ENCODE measurements at places on chromosomes 12 and 14.
A peak's percentile ranks its signal among the peaks of the same experiment; 100 is the strongest.

GRCh38 chr12:99706736-99707473, 59.4 kb downstream of the GARIN6 start:
- peak; percentile 2 for DNase-seq

DNA sequence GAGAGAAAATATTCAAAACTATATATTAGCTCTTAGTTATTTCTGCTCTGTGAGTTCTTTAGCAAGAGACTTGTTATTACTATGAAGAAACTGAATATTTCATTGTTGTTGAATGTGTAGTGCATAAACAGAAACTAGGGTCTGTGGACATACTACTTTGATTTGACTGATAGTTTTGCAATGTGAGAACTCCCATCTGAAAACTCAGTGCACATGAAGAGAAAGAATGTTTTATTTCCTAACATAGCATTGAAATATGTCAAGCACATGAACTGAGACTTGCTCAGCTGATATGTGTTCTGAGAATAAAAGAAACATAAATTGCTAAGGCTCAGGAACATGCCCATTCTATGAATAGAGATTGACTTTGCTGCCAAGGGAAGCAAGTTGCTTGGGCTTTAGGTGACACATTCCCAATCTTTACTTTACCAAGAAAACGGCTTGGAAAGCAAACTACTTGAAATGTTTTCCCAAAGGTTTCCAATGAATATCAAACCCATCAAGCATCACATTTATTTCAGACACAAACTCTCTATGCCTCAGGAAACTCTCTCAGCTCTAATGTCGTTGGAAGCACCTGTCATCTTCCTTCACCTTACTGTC, 290.4 kb downstream of the SLC16A7 start:
- DNase-seq, result no peak

DNA sequence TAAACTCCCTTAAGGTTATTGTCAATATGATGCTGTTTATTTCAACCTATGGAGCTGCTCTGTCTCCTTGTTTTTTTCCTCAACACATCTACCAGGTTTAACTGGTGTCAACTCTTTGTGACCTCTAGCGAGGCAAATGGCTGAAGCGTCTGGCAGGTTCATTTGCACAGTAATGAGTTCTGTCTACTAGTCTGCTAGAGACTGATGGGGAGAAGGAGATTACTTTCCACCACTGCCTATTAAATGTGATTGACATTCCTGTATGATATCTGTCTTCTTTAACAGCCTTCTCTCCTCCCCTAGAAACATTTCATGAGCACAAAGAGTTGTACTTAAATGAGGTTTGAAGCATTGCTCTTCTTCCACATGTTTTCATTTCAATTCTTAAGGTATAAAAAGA, 253.7 kb downstream of the SLC6A15 start:
- no peak for DNase-seq

GRCh38 chr14:95652690-95653089, 33.5 kb upstream of the TCL1B start:
- no peak for DNase-seq

DNA sequence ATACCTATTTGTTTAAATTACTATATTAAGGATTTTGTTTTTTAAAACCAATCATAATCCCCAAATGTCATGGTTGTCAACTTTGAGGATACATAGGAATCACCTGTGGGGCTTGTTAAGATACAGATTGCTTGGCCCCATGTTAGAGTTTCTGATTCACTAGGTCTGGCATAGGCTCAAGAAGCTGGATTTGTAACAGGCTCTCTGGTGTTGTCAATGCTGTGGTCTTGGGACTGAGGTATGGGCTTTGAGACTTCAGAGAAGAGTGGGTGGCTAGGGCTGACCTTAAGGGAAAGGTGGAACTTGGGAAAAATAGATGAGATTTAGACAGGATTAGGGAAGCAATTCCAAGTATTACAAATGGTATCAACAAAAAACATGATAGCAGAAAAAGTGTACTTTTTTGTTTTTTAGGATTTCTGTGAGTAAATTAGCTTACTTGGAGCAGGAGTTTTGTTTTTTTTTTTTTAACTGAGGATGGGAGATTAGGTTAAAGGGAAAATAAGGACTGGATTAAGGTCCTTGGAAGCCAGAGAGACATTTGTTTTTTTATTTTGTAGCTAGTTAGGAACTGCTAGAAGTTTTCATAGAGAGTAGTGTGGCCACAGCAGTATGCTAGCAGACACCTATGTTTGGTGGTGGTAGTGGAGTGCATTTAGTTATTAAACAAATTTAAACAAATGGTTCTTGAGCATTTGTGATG, 88.6 kb downstream of the RAD51B start:
- DNase-seq, result no peak

GRCh38 chr12:71061451-71061850, 96.3 kb downstream of the TSPAN8 start:
- no peak for DNase-seq

DNA sequence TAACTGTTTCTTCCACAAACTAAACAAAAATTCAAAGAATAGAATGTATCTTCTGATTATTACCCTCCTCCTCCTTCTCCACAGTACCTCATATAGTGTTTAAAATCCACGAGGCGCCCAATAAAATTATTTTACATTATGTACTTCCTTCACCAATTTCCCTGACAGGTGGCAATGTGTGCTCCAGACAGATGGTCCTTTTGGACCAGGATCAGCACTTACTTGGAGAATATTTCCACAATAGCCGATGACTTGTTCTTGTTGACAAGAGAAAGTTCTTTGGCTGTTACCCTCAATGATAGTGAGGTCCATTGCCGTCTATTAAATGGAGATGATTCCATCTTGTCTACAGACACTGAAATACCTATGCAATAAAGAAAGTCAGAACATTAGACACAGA, 34.9 kb downstream of the LIMA1 start:
- no peak for DNase-seq

GRCh38 chr12:104163631-104164030, 25.6 kb upstream of the NFYB start:
- no peak for DNase-seq

DNA sequence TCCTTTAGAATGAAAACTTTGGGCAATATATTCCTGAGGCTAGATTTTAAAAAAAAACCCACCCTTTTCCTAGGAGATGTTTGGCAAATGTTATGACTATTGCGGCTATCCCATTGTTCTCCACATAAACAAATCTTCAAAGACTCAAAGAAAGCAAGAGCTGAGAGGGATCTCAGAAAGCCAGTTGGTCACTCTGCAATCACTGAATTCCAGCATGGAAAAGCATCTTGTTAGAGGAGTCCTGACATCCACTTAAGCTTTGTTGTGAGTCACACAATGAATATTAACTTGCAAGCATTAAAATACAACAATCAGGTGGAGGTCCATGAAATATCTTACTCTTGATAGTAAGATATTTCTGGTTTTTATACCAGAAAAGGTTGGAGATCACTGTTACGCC, 11.0 kb upstream of the PTPRB start:
- DNase-seq, result no peak

- DNase-seq, result no peak
Observed at GRCh38 chr12:6724409-6724797, 557 bp downstream of the COPS7A start.
